ENCODE measurements at places on chromosomes 5 and 9. TPM values are rescaled to one million over a fixed set of nuclear protein-coding genes. Genes with fewer than 3 reads are reported as not detected.

Gene RBM27
- 16.5 TPM for total RNA-seq

Gene NADK2
- total RNA-seq = 16.6 TPM

Gene ALDH1A1
- 0.87 TPM for total RNA-seq

Gene IDNK
- 5.1 TPM for total RNA-seq

Gene SPIN1
- total RNA-seq = 57.4 TPM

All from epithelial cell of proximal tubule (primary cell).